ENCODE measurements at places on chromosomes 12 and 14.

- no peak for DNase-seq
Measured at GRCh38 chr12:70756118-70756517, 118.9 kb upstream of the PTPRB start.

- no peak for DNase-seq
Measured at GRCh38 chr12:46300910-46301309, 32.1 kb upstream of the SLC38A1 start.

- no peak for DNase-seq
Measured at GRCh38 chr14:24156840-24157239, 4.2 kb upstream of the IRF9 start.

DNA sequence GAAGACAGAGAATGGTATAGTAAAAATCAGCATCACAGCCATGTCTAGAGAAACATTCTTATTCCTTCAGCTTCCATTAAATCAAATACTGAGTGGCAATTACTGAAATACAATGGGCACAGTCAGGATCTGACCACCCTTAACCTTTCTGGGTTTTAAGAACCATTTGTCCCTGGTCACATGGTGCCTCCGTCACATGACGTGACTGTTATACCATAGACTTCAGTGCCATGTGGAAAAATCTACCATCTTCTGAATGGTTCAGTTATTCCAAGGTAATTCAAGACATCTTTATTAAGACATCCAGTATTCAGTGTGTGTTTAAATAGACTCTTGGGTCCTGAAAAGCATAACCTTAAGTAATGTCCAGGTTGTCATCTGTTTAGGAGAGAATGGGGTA lies 553.1 kb upstream of the FLRT2 start:
- DNase-seq: no peak

DNA sequence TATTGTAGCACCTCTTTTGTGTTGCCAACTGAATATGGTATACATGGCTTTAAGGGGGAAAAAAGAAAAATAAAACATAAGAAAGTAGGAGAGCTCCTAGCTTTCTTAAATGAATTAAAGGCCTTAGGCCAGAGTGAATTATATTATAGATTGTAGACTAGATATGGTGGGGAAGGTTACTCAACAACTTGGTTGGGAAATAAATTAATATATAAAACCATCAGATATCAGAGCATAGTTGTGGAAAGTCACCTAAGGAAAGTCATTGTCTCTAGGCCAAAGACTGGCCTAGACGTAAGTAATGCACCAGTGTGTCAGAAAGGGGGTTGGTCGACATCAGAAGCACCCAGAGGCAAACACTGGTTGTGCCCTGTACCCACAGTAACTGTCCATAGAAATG lies 391.8 kb downstream of the RAD51B start:
- DNase-seq: no peak

DNA sequence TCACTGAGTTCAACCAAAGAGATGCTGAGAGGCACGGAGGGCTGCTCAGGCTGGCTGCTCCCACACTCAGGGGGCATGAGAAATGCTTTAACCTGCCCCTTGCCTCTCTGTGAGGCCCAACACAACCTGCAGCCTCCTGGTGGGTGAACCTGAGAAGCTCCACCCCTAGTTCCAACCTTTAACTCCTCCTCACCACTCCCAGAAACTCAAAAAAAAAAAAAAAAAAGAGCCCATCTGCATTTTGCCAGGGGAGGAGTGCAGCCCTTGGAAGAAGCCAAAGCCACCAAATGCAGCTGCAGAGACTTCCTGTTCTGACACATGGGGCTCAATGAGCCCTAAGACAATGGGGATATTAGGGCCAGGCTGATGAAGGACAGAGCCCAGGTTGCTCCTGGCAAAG lies 8.9 kb downstream of the KRT4 start:
- no peak for DNase-seq

DNA sequence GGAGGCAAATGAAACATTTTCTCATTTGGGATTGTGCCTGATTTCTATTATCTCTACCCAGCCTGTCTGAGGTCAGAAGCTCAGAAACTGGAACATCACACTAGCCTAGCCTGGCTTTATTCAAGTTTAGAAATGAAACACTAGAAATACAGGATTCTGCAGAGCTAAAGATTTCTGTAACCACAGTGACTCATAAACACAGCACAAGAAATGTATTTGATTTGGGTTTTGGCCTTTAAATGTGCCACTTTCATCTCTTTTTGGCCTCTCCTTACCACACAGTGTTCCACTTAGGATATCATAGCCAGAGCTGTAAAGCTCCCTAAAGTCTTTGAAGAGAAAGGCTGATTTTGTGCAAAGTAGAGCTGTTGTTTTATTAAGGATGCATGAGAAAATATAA lies 307.5 kb downstream of the EMP1 start:
- no peak for DNase-seq

DNA sequence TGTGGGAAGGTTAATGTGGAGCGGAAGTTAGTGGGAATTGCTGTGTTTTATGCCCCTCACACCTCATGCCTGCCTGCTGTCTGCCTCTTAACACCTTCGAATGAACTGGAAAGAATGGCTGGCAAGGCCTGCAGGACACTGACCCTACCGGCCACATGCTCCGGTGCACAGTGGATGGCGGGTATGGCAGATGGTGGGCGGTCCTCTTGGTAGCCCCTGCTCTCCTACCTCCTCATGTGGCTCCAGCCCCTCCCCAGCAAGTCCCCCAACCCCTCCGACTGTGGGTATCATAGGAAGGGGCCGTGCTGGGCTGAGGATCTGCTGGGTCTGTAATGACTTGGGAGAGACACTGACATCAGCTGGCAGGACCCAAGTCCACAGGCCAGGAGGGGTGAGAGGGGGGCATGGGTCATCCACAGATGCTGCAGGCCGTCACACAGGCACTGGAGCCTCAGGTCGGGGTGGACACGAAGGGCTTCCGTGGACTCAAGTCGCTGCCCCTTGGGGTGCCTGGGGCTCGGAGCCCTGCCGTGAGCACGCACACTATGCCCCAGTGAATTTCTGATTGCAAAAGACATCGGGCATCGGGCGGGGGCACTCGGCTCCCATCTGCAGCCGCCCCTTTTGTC lies 77.4 kb downstream of the KIF26A start:
- DNase-seq: no peak

DNA sequence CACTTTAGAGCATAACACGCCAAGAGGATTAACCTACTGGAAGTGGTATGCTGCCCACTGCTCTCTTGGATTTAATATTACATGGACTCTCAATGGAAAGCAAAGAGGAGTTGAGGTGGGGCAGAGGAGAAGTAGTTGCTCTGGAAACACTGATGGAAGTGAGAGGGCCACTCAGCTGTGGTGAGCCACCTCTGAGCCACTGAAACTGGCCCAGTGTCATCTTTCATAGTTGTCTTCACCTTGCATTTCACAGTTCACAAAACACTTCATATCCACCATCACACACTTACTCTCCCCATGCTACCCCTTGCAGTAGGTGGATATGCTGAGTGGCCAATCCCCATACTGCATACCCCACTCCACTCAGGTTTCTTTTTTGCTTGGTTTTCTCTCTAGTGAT lies 12.2 kb upstream of the PCED1B start:
- DNase-seq: no peak

- DNase-seq: no peak
Measured at GRCh38 chr14:88227693-88228092, 95.4 kb downstream of the KCNK10 start.

GRCh38 chr12:28905220-28905955 lies 243.7 kb upstream of the FAR2 start:
- DNase-seq: no peak

DNA sequence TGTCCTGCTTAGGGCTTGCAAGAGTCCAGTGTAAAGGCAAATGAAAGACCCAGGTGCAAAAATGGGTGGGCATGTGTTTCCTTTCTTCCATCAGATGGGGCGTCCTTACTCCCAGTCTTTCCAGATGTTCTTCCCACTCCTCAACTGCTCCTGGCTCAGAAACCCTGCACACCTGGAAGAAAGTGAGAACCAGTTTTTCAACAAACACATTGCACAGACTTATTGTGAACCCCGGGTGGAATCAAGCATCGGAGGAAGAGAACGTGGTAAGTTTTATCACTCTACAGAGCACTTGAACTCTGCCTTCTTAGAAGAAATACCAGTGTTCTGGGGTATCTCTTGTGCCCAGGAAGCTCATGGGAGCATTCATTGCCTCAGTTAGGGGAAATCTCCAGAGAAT lies 93.3 kb downstream of the TMX1 start:
- no peak for DNase-seq

DNA sequence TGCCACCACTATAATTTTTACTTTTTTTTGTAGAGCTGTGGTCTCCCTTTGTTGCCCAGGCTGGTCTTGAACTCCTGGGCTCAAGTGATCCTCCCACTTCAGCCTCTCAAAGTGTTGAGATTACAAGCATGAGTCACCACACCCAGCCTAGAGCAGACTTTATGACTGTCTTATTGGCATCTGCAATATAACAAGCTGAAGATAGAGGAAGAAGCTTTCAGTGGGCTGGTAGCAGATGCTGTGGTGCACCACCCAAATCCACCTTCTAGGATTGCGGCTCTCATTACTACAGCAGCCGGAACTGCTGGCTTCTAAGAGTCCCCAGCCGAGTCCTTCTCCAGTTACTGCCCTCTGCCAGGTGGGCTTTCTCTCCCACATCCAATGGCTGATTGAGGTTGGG lies 7.6 kb upstream of the STK38L start:
- peak; percentile 34 for DNase-seq

Data from colonic mucosa (tissue), 4 donors.